ENCODE measurements at places on chromosomes 16 and 17. TPM values are rescaled to one million over a fixed set of nuclear protein-coding genes. Genes with fewer than 3 reads are reported as not detected.

The SMIM5 gene
- under 0.01 TPM for total RNA-seq

The CHST5 gene
- under 0.01 TPM for total RNA-seq

The ASB16 gene
- not detected for total RNA-seq

The PRSS22 gene
- not detected for total RNA-seq

The NPW gene
- 1.3 TPM for total RNA-seq

The LRRC3C gene
- not detected for total RNA-seq

The NUBP2 gene
- total RNA-seq: 78.0 TPM

The CRHR1 gene
- not detected for total RNA-seq

The STAT3 gene
- 113 TPM for total RNA-seq

The PGP gene
- 20.3 TPM for total RNA-seq

The XYLT1 gene
- 2.6 TPM for total RNA-seq

The TP53TG3D gene
- 1.3 TPM for total RNA-seq

The DNAAF1 gene
- total RNA-seq: not detected

The KRT16 gene
- total RNA-seq: not detected

The CCL1 gene
- total RNA-seq: not detected

The YBX2 gene
- total RNA-seq: not detected

The C16orf92 gene
- total RNA-seq: not detected

The ADCY7 gene
- 39.9 TPM for total RNA-seq

The TMC7 gene
- 0.32 TPM for total RNA-seq

The OR1F1 gene
- total RNA-seq: under 0.01 TPM

The RNF157 gene
- 10.0 TPM for total RNA-seq

The EEF2K gene
- 30.0 TPM for total RNA-seq

The SDK2 gene
- under 0.01 TPM for total RNA-seq

The PNMT gene
- not detected for total RNA-seq

The HOXB4 gene
- 1.7 TPM for total RNA-seq

The ARHGDIG gene
- not detected for total RNA-seq

The CCL17 gene
- total RNA-seq: not detected

The SLC16A6 gene
- 1.6 TPM for total RNA-seq

The MRTFB gene
- total RNA-seq: 10.0 TPM

The TPSD1 gene
- total RNA-seq: not detected

The CCL4 gene
- not detected for total RNA-seq

The PRPSAP1 gene
- 55.1 TPM for total RNA-seq

The TNFAIP1 gene
- 50.1 TPM for total RNA-seq

The KRTAP9-2 gene
- total RNA-seq: not detected

The CCDC78 gene
- total RNA-seq: 1.3 TPM

The ALOX15B gene
- not detected for total RNA-seq

The MAF gene
- 3.5 TPM for total RNA-seq

The KCNH6 gene
- total RNA-seq: not detected

The NUDT21 gene
- 83.8 TPM for total RNA-seq

The KRT39 gene
- not detected for total RNA-seq

The ADAM11 gene
- total RNA-seq: 0.32 TPM

The ADORA2B gene
- 50.5 TPM for total RNA-seq

The ACSM3 gene
- 0.86 TPM for total RNA-seq

The NXN gene
- 124 TPM for total RNA-seq

Data from fibroblast of villous mesenchyme (primary cell).